ENCODE measurements at places on chromosomes 3 and 15.
A peak's percentile ranks its signal among the peaks of the same experiment; 100 is the strongest.

DNA sequence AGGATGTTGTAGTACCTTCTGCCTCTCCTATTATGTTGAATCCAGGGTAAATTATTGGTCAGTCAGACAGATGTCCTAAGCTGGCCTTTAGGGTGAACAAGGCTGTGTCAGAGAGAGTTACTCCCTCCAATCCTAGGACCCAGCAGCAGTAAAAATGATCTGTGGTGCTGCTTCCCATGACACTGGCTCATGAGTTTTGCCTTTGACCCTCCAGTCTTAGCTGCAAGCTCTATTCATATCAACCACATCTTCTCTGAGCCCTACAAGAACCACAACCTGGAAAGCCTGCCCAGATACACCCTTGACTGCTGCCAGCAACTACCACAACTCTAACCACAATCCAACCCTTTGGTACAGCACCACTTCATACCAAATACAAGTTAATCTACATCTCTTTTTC, 27.2 kb upstream of the PHLDB2 start:
- DNase-seq: no peak

- DNase-seq: no peak
Measured at GRCh38 chr3:107201146-107201545, 176.1 kb upstream of the CCDC54 start.

DNA sequence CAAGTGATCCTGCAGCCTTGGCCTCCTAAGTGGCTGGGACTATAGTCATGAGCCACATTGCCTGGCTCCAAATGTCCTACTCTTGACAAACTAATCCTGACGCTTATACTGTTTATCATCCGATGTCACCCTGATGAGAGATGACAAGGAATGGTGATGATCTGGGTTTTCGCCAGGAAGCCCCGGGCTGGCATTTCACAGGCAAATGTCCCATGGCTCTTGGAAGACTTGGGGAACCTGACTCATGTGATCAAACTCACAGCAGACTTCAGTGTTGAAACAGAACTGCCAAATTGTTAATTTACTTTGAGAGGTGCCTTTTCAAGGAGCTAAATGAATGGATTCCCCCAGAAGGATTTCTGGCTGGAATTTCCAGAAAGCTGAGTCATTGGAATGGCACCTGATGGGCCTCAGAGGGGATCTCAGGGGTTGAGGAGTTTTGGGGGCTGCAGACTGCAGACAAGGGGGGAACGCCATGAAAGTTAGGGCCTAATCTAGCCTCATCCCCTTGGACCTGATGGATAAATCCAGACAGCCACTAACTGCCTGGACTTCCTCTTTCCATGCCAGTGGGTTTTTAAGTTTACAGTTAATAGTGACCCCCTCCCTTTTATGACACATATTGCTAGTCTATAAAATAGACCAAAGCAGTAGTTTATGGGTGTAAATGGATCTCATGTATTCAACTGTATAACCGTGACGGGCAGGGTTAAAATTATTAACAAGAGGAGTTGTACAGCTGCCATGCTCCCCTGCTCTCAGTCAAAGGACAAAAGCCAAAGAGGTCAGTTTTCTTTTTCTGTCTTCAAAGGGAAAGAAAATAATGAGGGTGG, 146.6 kb downstream of the CHSY1 start:
- no peak for DNase-seq

- DNase-seq: no peak
Measured at GRCh38 chr15:93200081-93200836, 111.2 kb upstream of the RGMA start.

- no peak for DNase-seq
Measured at GRCh38 chr15:67506775-67507747, 13.9 kb upstream of the C15orf61 start.

DNA sequence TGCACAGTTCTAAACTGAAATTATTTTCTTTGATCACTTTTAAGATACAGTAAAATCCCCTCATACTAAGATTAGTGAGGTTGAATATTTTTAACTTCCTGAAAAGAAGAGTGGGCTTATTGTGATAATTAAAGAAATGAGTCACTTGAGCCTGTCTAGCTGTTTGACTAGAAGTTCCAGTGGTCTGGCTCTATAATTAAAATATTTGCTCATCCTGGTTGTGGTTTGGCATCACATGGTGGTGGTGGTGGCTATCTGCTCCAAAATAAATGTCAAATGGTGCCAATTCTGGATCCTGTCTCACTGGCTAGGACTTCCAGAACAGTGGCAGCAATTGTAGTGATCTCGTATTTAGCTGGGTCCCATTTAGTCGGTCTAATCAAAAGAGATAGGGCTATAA, 8.6 kb upstream of the TEX9 start:
- no peak for DNase-seq

- DNase-seq: no peak
Measured at GRCh38 chr3:187628169-187628568, 42.0 kb downstream of the SST start.

DNA sequence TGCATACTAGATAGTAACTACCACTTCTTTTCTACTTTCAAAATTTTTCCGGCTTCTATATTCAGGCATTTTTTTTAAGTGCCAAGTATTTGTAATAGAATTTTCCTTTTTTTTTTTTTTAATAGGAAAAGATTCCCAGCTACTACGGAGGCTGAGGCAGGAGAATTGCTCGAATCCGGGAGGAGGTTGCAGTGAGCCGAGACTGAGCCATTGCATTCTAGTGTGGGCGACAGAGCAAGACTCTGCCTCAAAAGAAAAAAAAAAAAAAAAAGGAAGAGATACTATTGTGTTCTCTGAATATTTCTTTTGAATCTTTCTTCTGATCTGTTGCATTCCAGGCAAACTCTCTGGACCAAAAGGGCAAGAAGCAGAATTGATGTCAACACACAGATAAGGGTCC, 557.3 kb downstream of the FGF12 start:
- no peak for DNase-seq

- no peak for DNase-seq
Measured at GRCh38 chr3:114685161-114685560, 391.3 kb downstream of the TIGIT start.

DNA sequence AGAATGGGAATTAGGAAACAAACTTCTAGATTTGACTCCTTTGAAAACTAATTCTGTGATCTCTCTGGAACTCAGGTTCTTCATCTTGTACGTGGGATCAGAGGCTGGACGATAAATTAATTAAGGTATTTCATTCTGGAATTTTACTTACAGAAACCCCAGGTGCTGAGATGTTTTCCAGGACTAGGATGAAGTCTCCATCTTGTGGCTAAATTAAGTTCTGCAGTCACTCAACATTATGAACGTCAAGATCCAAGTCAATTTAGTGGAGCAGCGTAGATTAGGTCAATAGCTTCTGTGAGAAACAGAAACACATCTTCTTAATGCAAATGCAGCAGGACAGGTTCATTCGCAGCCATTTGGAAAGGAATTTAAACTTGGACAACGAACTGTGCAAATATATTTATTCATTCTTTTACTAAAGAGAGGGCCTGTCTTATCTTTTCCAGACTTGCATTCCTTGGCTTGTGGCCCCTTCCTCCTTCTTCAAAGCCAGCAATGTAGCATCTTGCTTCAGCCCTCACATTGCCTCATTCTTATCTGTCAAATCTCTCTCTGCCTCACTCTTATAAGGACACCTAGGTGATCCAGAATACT, 26.7 kb upstream of the TMC3 start:
- peak; percentile 18 for DNase-seq

DNA sequence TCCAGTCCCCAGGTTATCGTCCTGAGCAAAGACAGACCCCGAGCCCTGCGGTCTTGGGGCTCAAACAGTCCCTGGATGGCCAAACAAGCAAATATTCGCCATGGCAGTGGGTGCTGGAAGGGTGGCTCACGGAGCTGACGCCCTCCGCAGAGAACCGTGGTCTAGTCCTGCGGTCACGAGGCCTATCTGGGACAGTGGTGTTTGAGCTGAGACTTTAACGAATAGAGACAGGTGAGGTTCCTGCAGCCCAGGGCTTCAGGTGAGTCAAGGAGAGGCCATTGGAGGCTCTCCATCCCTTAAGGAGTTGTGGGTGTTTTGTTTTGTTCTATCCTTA, 399 bp upstream of the SUCLG2 start:
- no peak for DNase-seq

DNA sequence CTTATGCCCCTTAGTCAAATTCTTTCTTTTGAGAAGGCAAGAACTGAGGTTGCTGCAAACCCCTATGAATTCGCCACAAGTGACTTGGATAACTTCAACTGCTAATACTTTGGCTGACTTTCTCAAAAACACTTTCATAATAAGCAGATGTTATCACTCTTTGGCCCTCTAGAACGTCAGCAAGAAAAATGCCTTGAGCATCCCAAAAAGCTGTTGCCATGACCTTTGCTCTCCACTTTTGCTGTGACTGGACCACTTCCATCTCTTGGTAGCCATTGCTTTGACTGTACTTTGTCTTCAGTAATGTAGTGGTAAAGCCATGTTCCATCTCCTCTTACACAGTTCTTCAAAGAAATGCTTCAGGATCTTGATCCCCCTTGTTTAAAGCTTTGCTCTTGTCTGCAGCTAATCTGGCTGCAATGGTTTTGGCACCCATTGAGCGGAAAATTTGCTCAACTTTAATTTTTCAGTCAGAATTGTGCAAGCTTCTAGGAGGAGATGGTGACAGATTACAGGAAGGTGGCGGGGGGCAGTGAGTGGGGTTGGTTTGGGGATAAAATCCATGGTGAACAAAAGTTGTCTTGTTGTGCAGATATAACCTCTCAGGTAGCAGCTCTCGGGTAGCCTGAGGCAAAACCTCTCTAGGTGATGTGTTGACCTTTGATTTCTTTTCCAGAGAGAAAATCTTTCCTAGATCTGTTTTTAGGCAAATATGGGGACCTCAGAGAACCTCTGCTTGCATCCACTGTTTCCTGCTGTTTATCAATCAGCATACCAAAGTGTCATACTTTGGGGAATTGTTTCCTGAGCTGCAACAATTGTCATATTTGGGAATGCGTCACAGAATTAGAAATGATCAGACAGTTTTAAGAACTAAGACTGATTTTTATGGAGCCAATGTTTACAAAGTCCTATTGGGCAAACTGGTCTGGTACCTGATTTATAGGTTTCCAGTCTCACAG, 83.6 kb downstream of the CCR1 start:
- no peak for DNase-seq

GRCh38 chr3:38017445-38018295, 11.8 kb downstream of the PLCD1 start:
- DNase-seq: no peak

DNA sequence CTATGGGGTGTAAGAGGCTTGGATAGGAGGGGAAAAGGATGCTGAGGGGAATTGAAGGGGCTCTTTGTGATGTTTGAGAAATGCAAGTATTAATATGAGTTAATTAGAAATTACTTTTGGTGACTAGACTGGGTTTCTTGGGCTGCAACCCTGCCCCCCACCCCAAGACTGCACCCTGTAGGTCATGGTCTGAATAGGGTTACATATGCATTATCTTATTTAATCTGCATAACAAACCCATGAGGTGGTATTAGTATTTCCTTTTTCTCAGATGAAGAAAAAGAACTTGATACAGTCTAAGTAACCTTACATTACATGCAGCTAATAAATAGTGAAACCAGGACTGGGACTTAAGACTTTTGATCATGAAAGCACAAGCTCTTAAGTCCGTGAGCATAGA, 5.6 kb upstream of the ZBTB38 start:
- DNase-seq: no peak

DNA sequence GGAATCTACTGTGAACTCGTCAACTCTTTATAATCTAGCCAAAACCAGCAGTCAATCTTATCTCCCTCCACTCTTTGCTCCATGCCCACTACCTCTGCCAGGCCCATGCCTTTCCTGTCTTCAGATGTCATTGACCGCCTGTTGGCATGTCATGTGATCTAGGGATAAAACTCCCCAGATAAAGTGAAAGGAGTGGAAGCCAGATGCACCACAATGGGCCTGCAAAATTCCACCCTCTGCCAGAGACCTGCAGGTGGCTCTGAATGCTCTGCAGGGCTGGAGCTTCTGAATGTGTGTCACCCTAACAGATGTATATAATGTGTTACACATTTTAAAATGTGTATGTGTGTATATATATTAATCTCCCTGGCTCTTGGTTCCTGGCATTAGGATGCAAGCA, 2.3 kb upstream of the CCR3 start:
- no peak for DNase-seq

GRCh38 chr3:87975716-87976115, 83.1 kb downstream of the CGGBP1 start:
- no peak for DNase-seq

GRCh38 chr15:71792521-71792920, 17.8 kb upstream of the NR2E3 start:
- no peak for DNase-seq

DNA sequence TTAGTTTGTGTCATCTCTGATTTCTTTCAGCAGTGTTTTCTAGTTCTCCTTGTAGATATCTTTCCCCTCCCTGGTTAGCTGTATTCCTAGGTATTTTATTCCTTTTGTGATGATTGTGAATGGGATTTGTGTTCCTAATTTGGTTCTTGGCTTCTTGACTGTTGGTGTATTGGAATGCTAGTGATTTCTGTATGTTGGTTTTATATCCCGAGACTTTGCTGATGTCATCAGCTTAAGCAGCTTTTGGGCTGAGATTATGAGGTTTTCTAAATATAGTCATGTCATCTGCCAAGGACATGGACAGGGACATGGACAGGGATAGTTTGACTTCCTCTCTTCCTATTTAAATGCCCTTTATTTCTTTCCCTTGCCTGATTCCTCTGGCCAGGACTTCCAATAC, 35.8 kb downstream of the MYO9A start:
- no peak for DNase-seq

DNA sequence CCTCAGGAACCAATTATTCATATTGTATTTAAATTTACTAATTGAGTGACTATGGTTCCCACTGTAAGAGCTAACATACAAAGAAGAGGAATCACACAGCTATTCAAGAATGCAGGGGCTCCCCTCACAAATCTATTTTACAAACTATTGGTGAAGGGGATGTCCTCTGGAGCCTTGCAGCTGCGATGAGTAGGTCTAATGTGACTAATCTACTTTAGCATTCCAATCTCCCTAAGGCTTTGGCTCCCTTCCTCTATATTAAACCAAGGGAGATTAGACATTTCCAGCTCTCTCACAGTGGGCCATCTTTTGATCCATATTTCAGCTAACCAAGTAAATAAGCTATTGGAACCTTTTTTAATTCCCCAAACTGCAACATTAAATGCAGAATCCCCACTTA, 514.2 kb upstream of the BCHE start:
- DNase-seq: no peak

GRCh38 chr3:183085634-183086390, 13.5 kb downstream of the MCCC1 start:
- DNase-seq: no peak

DNA sequence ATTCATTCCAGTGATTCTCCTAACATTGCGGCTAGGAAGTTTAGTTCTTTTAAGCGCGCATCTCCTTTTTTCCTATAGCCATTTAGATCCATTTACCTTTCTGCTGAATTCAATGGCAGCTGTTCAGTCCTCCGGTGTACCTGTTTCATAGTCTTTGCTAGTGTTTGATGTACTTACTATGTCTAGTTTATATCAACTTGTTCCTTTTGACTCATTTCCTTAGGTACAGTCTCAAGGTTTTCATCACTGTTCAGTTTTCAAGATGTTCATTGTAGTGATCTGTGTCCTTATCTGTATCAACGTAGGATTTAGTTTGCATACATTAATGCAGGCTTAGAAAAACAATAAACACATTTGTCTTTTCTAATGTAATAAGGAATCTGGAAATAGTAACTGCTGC, 59.0 kb upstream of the MBNL1 start:
- no peak for DNase-seq

- no peak for DNase-seq
Measured at GRCh38 chr3:8617921-8618320, 26.7 kb downstream of the SSUH2 start.

Measured in GM19239 (cell line).